ENCODE measurements at places on chromosomes 16 and 17.

DNA sequence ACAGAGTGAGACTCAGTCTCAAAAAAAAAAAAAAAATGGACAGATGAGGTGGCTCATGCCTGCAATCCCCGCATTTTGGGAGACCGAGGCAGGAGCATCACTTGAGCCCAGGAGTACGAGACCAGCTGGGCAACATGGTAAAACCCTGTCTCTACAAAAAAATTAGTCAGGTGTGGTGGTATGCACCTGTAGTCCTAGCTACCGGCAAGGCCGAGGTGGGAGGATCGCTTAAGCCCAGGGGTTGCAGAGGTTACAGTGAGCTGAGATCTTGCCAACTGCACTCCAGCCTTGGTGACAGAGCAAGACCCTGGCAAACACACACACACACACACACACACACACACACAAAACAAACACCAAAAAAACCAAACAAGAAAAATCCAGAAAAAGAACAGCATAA lies 7.7 kb upstream of the ENGASE start:
- no peak for DNase-seq

GRCh38 chr17:74213861-74214391 lies 555 bp downstream of the TTYH2 start:
- no peak for DNase-seq

- DNase-seq = no peak
These were observed 182.1 kb downstream of the HS3ST3A1 start for GRCh38 chr17:13419676-13420075.

GRCh38 chr17:75516619-75517296 lies 430 bp downstream of the TSEN54 start:
- peak; percentile 55 for DNase-seq

DNA sequence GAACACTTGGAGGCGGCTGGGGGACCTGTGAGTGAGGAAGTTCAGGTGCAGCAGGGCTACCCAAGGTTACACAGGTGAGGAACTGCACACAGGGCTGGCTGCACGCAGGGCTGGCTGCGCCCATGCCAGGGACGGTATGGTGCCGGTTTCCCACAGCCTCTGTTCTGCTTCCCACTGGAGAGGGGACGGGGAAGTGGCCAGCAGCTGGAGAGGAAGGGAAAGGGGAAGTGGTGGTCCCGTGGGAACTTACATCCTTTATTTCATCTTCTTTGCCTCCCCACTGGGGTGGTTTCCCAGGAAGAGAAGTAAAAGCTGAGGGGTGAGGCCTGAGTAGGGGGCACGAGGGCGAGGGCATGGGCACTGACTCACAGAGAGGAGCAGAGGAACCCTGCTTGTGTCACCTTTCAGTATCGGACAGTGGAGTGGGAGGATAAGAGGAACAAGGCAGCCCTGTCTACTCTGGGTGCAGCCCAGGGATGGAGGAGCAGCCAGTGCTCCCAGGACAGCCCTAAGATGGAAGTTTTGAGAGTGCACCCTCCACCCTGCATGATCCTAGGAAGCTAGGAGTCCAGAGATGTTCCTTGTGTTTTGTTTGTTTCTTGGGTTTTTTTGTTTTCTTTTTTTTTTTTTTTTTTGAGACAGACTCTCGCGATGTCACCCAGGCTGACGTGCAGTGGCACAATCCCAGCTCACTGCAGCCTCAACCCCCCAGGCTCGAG lies 25.5 kb upstream of the CDH1 start:
- DNase-seq = no peak

DNA sequence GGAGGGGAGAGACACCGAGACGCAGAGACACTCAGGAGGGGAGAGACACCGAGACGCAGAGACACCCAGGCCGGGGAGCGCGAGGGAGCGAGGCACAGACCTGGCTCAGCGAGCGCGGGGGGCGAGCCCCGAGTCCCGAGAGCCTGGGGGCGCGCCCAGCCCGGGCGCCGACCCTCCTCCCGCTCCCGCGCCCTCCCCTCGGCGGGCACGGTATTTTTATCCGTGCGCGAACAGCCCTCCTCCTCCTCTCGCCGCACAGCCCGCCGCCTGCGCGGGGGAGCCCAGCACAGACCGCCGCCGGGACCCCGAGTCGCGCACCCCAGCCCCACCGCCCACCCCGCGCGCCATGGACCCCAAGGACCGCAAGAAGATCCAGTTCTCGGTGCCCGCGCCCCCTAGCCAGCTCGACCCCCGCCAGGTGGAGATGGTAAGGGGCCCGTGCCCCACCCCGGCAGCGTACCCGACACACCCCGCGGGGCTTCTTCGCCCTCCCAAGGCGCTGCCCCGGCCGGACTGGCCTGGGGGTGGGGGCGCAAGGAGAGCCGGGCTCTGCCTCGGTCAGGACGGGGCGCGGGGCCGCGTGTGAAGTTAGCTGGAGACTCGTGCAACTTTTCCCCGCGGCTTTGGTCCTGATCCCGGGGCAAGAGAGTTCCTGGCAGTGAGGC lies 427 bp downstream of the PPP1R1B start:
- DNase-seq = no peak

DNA sequence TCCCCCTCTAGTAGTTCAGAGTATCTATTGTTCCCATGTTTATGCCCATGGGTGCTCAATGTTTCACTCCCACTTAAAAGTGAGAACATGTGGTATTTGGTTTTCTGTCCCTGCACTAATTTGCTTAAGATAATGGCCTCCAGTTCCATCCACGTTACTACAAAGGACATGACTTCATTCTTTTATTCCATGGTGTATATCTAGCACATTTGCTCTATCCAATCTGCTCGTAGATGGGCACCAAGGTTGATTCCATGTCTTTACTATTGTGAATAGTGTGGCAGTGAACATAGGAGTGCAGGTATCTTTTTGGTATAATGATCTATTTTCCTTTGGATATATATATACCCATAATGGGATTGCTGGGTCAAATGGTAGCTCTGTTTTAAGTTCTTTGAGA lies 169.2 kb upstream of the TBX2 start:
- no peak for DNase-seq

DNA sequence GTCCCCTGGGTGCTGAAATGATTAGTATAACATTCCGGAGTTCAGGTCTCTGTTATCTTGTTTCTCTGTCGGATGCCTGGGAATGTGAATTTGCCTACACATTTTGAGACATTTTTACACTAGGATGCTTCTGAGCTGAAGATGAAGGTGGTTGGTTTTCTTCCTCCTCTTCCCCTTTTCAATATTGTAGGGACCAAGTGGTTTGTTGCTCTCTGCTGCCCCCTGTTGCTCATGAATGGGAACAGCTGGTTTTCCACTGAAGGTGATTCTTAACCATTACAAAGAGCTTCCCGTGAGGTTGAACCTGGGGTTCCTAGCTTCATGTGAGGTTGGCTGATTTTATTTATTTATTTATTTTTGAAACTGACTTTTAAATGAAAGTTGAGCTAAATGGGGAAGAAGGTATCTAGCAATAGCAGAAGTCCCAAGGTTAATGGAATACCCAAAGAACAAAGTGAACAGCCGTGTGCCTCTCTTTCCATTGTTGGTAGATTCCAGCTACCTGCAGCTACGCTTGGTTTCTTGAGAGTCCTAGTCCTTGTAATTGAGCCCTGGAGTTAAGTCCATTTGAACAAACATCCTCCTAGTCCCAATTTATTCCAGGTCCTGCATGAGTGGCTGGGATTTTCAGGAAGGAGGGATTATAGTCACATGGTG lies 983.9 kb upstream of the EEF2KMT start:
- DNase-seq = no peak

DNA sequence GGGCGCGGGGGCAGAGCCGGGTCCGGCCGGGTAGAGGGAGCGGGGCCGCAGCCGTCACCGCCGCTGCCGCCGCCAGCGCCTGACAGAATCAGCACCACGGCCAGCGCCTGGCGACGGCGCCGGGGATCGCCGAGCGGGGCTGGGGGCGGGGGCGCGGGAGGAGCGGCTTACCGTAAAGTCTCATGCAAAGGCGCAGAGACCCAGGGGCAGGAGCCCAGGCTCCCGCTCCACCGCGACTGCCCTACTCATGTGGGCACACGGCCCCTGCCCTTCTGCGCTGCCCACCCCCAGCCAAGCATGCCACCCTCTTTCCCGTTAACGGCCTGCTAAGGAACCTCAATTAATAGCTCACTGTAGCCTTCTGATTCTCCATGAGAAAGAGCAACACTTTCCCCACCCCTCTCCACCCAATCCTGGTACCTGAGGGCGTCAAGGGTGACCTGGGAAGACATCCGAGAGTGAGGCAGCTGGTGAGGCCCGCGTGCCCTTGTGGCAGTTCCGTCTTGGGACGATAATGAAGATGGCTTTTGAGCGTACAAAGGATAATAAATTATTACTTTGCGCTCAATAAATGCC lies at the start of gene SEZ6:
Gene SEZ6 (minus strand): TSS at position 98 of the 576 bp plus-strand sequence. CDS start 164 bp downstream, outside the sequence.
- DNase-seq = peak; percentile 30

DNA sequence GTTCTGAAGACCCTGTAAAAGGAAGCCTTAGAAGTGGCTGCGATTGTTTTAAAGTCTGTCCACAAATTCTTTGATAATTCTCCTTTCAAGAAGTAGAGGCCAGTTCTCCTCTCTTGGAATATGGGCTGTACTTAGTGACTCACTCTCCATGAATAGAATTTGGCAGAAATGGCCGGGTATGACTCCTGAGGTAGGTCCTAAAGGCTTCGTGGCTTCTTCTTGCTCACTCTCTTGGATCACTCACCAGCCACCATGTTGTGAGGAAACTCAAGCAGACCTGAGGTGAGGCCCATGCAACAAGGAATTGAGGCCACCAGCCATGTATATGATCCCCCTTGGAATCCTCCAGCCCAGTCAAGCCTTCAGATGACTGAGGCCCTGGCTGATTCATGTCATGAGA lies 75.8 kb downstream of the WWOX start:
- DNase-seq = no peak

DNA sequence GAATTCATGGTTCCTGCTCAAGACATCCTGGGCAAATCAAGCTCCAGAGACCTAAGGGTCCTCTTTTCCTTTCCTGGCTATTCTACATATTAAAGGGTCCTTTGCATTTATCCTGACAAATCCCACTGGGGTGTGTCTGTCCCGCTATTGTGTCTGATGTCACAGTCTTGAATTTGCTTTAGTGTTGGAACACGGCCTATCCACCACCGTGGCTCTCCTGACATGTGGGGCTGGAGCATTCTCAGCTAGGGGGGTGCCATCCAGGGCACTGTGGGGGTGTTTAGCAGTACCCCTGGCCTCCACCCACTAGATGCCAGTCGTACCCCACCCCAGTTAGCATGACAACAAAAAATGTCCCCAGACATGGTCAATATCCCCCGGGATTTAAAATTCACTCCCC lies 92.9 kb downstream of the IRF8 start:
- DNase-seq = no peak

GRCh38 chr16:61555718-61556441 lies 480.4 kb downstream of the CDH8 start:
- no peak for DNase-seq

GRCh38 chr16:55398762-55399161 lies 74.8 kb downstream of the IRX6 start:
- DNase-seq = no peak

GRCh38 chr17:51668155-51668962 lies 408.0 kb downstream of the UTP18 start:
- DNase-seq = no peak

DNA sequence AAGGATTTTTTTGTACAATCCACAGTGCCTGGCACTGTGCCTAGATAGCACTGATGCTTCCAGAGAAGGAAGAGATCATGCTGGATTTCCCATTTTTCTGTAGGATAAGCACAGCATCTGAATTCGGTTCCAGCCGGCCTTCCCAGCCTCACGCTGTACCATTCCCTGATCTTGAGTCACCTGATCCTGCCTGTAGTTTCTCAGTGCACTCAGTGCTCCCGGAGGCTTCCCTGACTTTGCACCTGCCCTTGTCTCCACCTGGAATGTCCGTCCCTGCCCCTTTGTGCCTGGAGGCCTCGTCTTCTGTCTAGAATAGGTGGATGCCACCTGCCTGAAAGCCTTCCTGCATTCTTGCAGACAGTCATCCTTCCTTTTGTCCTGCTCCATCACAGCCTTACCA lies 179.9 kb downstream of the CCDC182 start:
- DNase-seq = no peak

- peak; percentile 70 for DNase-seq
These were observed 5.4 kb downstream of the LRRC75A start for GRCh38 chr17:16486373-16487250.

DNA sequence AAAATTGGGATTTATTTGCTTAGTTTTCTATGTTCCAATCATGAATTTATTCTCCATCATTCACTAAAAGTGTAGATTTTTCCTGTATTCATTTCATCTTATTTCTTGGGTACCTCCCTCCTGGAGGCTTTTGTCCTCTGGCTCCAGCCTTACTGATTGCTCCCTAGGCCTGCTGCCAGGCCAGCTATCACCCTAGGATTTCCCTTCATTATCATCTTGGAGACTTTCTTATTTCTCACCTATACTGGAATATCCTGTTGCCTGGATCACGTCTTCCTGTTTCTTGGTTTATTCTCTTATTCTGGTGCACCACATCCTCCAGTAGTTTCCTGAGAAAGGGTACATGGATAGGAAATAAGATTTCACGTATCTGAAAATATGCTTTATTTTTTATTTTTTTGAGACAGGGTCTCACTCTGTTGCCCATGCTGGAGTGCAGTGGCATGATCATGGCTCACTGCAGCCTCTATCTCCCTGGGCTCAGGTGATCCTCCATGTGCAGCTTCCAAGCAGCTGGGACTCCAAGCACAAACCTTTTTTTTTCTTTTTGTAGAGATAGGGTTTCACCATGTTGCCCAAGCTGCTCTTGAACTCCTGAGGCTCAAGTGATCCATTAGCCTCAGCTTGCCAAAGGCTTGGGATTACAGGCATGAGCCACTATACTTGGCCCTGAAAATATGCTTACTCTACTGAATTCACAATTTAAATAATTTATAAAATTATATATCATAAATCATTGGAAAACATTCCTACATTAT lies 13.3 kb upstream of the KPNB1 start:
- DNase-seq = no peak

GRCh38 chr17:43880420-43880991 lies 26.8 kb downstream of the MPP2 start:
- DNase-seq = peak; percentile 12

- DNase-seq = no peak
These were observed 16.7 kb downstream of the MMP28 start for GRCh38 chr17:35778641-35779196.

GRCh38 chr16:56515665-56516064 lies 4.2 kb downstream of the BBS2 start:
- no peak for DNase-seq

GRCh38 chr16:78211946-78212345 lies 112.5 kb downstream of the WWOX start:
- DNase-seq = no peak

- no peak for DNase-seq
These were observed 41.4 kb downstream of the SF3B3 start for GRCh38 chr16:70565053-70565452.

- DNase-seq = no peak
These were observed 38.0 kb upstream of the PHB1 start for GRCh38 chr17:49452661-49453060.

DNA sequence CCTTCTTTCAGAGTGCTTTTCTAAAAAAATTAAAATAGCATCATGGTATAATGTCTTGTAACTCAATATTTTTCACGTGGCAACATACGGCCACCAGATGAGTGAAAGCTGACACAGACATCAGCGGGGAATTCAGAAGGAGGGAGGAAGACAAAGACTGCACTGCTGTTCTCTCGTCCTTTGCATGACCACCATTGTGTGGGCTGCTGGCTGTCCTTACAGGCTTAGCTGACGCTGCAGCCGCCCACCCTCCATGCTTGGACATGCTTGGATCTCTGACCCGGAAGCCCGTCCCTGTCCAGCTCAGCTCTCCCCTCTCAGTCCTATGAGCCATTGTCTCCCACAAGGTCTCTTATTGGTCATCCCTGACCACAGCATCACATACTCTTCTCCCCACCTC lies 11.4 kb upstream of the MLYCD start:
- DNase-seq = no peak

GRCh38 chr17:82373731-82374625 lies 2.4 kb downstream of the UTS2R start:
- DNase-seq = no peak

GRCh38 chr17:77475016-77475976 lies 334.5 kb downstream of the SEC14L1 start:
- DNase-seq = peak; percentile 70
